ENCODE measurements at places on chromosomes 4 and X. TPM values are rescaled to one million over a fixed set of nuclear protein-coding genes. Genes with fewer than 3 reads are reported as not detected.

DNA sequence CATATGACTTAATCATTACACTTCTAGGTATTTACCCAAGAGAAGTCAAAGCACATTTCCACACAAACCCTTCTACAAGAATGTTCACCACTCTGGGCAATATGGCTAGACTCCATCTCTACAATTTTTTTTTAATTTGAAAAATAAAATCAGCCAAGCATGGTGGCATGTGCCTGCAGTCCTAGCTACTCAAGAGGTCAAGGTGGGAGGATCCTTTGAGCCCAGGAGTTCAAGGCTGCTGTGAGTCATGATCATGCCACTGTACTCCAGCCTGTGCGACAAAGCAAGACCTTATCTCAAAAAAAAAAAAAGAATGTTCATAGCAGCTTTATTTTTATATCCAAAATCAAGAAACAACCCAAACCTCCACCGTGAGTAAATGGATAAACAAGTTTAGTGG is 70.3 kb upstream of the MBNL3 start:
- no peak for DNase-seq
- H3K36me3 ChIP-seq = no peaks in the 10 kb centered on the region
- no peaks in the 10 kb centered on the region for H3K4me1 ChIP-seq
- no peaks in the 10 kb centered on the region for H3K27me3 ChIP-seq
- no peak overlapping the region for H3K27ac ChIP-seq

GRCh38 chrX:20143561-20143960 is 1.9 kb upstream of the EIF1AX start:
- H3K27ac ChIP-seq = no peak overlapping the region
- H3K4me3 ChIP-seq = no peak overlapping the region
- H3K4me1 ChIP-seq = no peaks in the 10 kb centered on the region
- no peaks in the 10 kb centered on the region for H3K36me3 ChIP-seq
- no peak for DNase-seq
- no peaks in the 10 kb centered on the region for H3K27me3 ChIP-seq

- no peaks in the 10 kb centered on the region for H3K36me3 ChIP-seq
- no peaks in the 10 kb centered on the region for H3K4me1 ChIP-seq
- no peak overlapping the region for H3K27ac ChIP-seq
- H3K4me3 ChIP-seq = no peak overlapping the region
- H3K27me3 ChIP-seq = no peaks in the 10 kb centered on the region
Observed at GRCh38 chrX:123973921-123974320, 12.4 kb downstream of the STAG2 start.

Gene TMPRSS11B
- 0.75 TPM for polyA plus RNA-seq

DNA sequence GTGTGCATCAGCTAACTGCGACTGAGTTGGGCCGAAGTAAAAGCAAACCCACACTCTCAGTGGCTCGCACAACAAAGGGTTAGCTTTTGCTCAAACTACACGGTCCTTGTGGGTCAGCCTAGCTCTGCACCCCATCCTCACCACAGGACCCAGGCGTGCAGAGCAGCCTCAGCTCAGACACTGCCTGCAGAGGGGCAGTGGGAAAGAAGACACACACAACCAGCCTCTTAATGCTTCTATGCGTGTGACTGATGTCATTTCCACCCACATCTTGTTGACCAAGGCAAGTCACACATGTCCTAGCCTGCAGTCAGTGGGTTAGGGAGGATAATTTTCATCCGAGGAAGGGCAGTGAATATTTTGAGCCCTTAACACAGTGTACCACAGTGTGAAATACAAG is 40.5 kb downstream of the HMGB2 start:
- no peak overlapping the region for H3K4me3 ChIP-seq
- peaks cover 11% of the 10 kb centered on the region for H3K4me1 ChIP-seq
- H3K36me3 ChIP-seq = peaks cover 24% of the 10 kb centered on the region
- no peaks in the 10 kb centered on the region for H3K27me3 ChIP-seq
- H3K27ac ChIP-seq = no peak overlapping the region

Gene RTL9
- 0.05 TPM for polyA plus RNA-seq

DNA sequence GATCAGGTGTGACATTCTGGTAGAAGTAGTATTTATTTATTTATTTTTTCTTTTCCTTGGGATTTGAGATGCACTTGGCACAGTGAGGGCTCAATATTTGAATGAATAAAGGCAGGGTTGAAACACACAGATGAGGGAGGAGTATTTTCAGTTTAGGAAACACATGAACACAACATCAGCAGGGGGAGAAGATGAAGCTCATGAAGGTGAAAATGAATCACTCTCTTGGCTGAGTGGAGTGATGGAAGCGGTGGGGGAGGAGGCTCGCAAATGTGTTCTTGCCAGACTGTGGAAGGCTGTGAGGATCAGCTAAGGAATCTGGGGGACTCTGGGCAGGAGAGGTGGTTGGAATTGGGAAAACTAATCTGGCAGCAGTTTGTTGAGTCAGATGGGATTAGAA is 55.3 kb downstream of the ARHGAP10 start:
- no peaks in the 10 kb centered on the region for H3K36me3 ChIP-seq
- no peak overlapping the region for H3K4me3 ChIP-seq
- peaks cover 13% of the 10 kb centered on the region for H3K4me1 ChIP-seq
- no peaks in the 10 kb centered on the region for H3K27me3 ChIP-seq
- DNase-seq = no peak

Data from thymus (tissue), 14 donors.